ENCODE measurements at places on chromosomes 11 and 22.

- no peak for DNase-seq
Observed at GRCh38 chr11:63779039-63779438, 10.5 kb upstream of the ZFTA start.

DNA sequence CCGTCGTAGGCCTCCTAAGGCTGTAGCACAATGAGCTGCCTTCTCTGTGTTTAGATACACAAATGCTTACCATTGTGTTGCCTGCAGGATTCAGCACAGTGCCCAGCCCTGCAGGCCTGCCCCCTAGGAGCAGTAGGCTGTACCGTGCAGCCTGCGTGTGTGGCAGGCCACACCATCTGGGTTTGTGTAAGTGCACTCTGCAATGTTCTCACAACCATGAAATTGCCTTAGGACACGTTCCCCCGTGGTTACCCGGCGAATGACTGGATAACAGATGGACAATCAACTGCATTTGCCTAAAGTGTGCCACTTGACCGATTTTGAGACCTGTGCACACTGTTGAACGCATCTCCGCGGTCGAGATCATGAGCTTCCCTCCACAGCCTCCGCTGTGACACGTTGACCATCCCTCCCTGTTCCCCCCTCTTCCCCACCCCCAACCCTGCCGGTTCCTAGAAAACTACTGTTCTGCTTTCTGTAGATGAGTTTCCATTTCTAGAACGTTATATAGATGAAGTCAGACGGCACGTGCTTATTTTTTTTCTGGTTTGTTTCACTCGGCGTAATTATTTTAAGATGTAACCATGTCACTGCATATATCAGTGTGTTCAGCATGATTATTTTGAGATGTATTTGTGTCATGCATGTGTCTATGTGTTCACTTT, 22.2 kb upstream of the CTSD start:
- no peak for DNase-seq

DNA sequence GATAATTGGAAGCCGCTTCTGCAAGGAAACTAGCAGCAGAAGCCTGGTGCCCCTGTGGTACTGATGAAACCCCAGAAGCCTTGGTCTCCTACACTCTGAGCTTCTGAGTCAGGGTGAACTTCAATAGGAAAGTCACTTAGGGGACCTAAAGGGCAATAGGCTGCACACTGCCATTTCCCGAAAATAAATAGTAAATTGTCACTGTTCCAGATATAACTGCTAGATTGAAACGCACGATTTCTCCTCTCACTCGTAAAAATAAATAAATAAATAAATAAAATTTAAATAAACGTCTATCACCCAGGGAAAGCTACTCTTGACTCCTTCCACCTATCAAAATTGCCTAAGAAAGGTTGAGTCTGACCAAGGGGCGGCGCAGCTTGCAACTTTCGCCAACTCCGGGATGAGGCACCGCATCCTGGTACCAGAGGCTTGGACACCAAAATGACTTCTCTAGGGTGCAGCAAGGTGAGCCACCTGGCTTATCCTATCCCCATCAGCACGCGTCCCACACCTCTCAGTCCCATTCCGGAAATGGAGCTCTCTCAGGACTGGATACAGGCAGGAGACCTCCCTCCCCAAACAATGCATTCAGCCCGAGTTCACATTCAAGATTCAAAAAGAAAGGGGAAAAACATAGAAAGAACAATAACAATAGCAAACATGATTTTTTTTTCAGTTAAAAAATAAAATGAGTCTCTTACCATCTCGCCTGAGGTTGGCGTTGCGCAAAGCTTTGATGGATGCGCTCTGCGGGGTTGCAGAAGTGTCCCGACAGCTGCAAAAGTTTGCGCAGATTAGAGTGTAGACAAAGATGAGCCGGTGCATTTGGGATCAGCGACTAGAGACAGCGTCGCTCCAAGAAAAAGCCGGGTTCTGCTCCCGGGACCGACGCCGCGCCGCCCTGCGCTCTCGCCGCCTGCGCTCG, 583 bp downstream of the PDGFD start:
- DNase-seq, result no peak

DNA sequence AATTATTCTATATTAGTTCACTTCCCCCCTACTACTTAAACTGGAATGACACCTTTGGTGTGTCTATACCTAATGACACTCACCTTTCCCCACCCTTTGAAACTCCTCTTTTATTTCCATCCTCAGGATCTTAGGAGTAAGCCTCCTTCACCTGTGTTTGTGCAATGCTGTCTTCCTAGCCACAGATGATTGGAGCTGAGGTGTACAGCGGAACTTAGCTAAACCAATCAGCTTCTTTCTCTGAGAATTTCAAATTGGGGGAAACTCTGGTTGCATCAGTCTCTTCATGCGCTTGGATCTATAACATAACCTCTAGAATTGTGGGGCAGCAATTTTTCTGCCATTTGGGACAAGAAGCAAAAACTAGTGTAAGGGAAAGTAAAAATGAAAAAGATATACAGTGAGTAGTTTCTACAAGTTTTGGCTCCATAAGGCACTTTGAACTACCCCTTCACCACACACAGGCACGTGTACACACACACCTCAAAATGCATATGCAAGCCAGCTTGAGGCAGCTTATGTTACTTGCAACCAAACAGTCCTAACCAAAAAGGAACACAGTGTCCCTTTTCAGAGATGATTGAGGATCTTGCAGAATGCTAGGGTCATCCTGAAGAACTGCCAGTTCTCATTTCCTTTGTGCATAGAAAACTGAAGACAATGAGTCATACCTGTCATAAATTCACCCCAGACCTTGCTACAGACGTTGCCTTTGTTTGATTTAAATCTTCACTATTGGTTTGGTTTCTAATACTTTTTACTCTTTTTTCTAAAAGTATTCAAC, 36.0 kb upstream of the LDLRAD3 start:
- DNase-seq, result no peak

GRCh38 chr11:8749202-8749601, 66.6 kb downstream of the RPL27A start:
- DNase-seq, result no peak

DNA sequence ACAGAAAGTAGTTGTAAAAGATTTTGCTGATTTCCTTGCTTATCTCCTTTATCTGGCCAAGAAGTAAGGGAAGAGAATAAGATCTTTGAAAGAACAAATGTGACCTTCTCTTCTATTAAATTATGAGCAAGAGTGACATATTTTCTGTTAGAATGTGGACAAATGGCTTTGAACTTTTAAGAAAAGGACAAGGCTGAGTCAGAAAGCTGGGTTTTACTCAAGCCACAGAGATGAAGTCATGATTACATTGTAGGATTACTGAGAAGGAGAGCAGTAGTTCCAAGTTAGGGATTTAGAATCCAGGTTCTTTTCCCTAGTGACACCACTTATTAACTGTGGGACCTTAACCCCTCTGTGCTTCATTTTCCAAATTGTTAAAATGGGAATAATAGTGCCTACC, 13.5 kb downstream of the CCDC90B start:
- DNase-seq, result no peak

GRCh38 chr11:119560961-119561360, 138.0 kb upstream of the THY1 start:
- DNase-seq, result no peak

DNA sequence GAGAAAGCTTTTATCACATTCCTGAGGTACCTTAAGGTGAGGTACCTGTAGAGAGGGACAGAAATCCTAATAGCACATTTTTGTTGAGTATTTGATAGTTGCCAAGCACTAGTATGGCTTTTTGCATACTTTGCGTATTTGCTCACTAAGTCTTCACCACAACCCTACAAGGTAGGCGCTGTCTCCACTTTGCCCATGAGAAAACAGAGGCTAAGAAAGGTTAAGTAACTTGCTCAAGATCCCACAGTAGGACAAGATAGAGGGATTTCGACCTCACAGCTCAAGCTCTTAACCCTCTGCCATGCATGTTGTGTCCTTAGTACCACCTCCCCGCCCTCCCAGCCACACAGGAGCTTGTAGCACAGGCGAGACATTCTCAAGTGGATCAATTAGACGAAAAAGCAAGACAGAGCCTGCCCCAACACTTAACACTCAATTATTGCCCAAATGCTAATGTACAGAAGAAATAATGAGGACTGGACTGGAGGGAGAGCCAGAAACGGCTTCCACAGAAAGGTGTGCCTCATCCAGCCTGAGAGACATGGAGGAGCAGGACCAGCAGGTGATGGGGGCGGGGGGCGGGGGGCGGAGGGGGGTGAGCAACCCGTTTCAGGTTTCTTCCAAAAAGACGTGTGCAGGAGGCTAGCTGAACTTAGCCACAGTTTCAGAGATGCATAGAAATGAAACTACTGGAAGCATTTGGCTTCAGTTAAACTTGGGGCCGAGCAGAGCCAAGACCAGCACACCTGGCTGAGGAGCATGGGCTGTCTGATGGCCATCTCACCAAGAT, 26.7 kb upstream of the CD44 start:
- no peak for DNase-seq

DNA sequence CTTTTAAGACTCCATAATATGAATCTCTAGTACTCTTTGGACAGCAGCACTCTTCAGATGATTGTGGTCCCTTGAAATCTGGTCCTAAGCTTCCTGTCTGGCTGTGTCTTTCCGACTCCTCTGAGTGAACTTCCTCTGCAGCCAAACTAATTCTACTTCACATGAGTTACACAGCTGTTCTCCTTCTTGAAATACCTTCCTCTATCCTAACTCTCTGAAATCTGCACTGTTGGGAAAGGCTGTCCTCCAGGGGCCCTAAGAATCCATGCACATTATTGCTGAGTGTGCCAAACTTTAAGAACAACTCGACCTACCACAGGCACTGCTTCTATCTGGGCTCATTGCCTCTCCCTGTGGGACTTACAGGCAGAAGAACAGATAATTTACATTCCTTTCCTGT, 217.3 kb upstream of the ARHGAP42 start:
- DNase-seq, result no peak

GRCh38 chr11:720642-721246, 14.7 kb downstream of the EPS8L2 start:
- DNase-seq, result no peak

DNA sequence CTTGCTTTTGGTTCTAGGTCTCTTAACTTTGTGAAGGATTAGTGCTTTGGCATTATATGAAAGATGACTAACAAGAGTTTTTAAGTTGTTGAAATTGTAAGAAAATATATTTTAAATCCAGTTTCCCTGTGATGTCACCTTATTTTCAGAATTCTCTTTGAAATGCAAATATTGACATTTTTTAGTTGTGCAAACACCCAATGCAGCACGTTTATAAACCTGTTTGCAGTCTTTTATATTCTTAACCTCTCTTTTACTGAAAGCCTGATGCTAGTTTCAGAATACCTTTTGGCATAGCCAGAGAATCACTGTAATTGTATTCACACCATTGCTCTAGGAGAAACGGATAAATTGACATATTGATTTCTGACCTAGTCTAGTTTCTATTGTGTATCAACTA, 42.8 kb upstream of the SLC37A2 start:
- DNase-seq, result no peak

DNA sequence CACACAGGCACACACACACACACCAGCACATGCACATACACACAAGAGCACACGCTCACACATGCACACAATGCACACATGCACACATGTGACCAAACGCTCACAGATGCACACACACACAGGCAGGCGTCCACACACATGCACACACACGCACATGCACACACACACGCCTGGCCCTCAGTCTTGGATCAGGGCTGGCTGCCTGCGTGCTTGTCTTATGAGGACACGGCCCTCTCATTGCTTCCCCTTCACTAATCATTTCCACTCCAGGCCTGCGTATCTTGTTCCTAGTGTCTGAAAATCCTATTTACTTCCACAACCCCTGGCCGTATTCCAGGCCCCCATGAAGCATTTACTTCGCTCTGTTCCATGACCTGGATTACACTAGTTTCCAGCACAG, 740.5 kb downstream of the BRD1 start:
- no peak for DNase-seq

- no peak for DNase-seq
Observed at GRCh38 chr11:5151713-5152153, 2.8 kb downstream of the OR52A1 start.

GRCh38 chr22:35349704-35350538, 31.0 kb upstream of the HMOX1 start:
- DNase-seq, result no peak

DNA sequence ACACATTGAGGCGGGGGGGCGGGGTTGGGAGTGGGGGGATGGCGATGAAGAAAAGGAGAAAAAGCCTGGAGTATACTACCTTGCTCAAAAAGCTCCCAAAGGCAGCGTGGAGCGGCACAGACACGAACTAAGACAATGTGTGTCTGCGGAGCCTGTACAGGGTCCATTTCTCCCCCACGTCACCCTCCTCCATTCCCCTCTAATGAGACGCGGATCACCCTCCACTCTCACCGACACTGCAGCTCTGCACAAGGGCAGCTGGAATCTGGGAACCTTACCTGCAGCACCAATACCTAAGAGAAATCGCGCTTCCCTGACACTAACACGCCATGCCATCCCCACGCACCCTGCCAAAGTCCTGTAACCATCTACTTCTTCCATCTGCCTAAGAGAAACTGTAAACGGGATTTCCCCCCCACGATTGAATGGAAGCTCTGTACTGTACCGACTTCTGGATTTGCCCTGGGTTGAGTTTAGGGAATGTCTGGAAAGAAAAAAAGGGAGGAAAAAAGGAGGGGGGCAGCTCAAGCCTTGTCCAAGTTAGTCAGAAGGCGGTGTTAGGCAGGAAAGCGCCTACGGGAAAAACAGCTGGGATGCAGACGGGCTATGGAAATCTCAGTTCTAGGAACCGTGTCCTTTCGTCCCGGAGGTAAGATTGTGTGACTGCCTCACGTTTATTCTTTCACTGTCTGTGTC, 125.7 kb upstream of the C11orf58 start:
- DNase-seq, result no peak

DNA sequence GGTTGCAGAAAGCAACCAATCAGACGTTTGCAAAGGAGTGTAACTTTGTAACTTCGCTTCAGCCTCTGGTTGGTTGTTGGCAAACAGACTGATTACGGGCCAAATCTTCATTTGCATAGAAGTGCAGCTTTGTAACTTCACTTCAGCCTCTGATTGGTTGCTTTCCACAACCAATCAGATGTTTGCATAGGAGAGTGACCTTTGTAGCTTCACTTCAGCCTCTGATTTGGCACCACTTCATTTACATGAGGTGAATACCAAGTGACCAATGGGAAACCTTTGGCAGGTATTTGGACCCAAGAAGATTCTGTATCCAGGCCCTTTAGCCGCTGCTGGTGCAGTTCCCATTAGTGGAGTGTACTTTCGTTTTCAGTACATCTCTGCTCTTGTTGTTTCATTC, 16.0 kb downstream of the USP47 start:
- no peak for DNase-seq

DNA sequence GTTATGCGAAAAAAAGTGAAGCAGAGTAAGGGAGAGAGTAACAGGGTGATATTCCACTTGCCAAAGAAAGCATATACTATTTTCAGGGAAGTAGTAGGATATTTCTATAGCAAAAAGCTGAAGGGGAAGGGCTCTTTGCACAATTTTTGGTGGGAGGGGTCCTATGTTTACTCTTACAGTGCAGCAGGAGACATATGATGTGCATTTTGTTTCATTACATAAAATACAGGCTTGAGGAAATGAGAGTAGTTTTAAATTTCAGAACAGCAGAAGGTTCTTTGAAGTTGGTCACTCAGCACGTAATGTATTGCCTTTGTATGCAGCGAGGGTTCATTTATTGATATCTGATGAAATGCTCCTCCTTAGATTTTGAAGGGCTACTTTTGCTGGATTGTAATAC, 3.1 kb upstream of the PIK3IP1 start:
- no peak for DNase-seq

All from stimulated activated CD4-positive, alpha-beta T cell treated with anti-CD3 and anti-CD28 coated beads, Interleukin-1b, Interleukin-23, amount 100 ng/mL, for 48 hours (primary cell).